Mammary epithelial cell (primary cell): ENCODE measurements at places on chromosomes 7 and 10. TPM values are rescaled to one million over a fixed set of nuclear protein-coding genes. Genes with fewer than 3 reads are reported as not detected.

UTF1 gene
- not detected in 2 replicates for total RNA-seq

FAM237B gene
- total RNA-seq, result not detected in 2 replicates

SORCS1 gene
- total RNA-seq, result not detected

GRM3 gene
- not detected in 2 replicates for total RNA-seq

NFKB2 gene
- 57.1 and 73.5 TPM in 2 replicates for total RNA-seq

OR2A7 gene
- 4.4 and 5.1 TPM in 2 replicates for total RNA-seq

OR2A42 gene
- not detected in 2 replicates for total RNA-seq

CCDC7 gene
- 2.6 and 2.7 TPM in 2 replicates for total RNA-seq
